ENCODE measurements at places on chromosomes 5 and 9. TPM values are rescaled to one million over a fixed set of nuclear protein-coding genes. Genes with fewer than 3 reads are reported as not detected.

The CHSY3 gene
- 4.0 TPM for total RNA-seq

The CDO1 gene
- total RNA-seq, result 0.98 TPM

The C9 gene
- total RNA-seq, result not detected

The DHX29 gene
- total RNA-seq, result 22.7 TPM

The TNFSF8 gene
- total RNA-seq, result not detected

The TTC16 gene
- total RNA-seq, result 0.16 TPM

The FAT2 gene
- not detected for total RNA-seq

The SPINK4 gene
- not detected for total RNA-seq

The SGTB gene
- 6.9 TPM for total RNA-seq

The SHB gene
- 31.8 TPM for total RNA-seq

The LCN15 gene
- total RNA-seq, result not detected

The OTP gene
- not detected for total RNA-seq

The LCN10 gene
- total RNA-seq, result 0.15 TPM

The MGAT4B gene
- total RNA-seq, result 130 TPM

The C8G gene
- not detected for total RNA-seq

The GEMIN5 gene
- 19.3 TPM for total RNA-seq

The MARCHF11 gene
- total RNA-seq, result not detected

The SPINK14 gene
- total RNA-seq, result not detected

The IRX4 gene
- total RNA-seq, result 0.53 TPM

The CCNJL gene
- total RNA-seq, result 18.9 TPM

The BRD9 gene
- total RNA-seq, result 66.9 TPM

The LCN2 gene
- total RNA-seq, result 4.4 TPM

The PCDHB15 gene
- total RNA-seq, result 2.7 TPM

The CYSRT1 gene
- 0.98 TPM for total RNA-seq

The PPP2R2B gene
- total RNA-seq, result 0.64 TPM

The PLPP7 gene
- 8.4 TPM for total RNA-seq

The SPINK7 gene
- total RNA-seq, result not detected

The KIF24 gene
- total RNA-seq, result 4.6 TPM

The SPATA31D4 gene
- total RNA-seq, result not detected

The SLC45A2 gene
- 0.49 TPM for total RNA-seq

The SOX30 gene
- total RNA-seq, result not detected

The ERCC8 gene
- total RNA-seq, result 7.9 TPM

The ACTBL2 gene
- 0.56 TPM for total RNA-seq

The PLEKHG4B gene
- 0.83 TPM for total RNA-seq

The AMBP gene
- not detected for total RNA-seq

The MYOT gene
- not detected for total RNA-seq

The DIPK1B gene
- total RNA-seq, result 12.7 TPM

The SPINK13 gene
- total RNA-seq, result not detected

The RGS7BP gene
- total RNA-seq, result not detected

The SLC4A9 gene
- not detected for total RNA-seq

The COL23A1 gene
- total RNA-seq, result not detected

The SLC34A1 gene
- 0.61 TPM for total RNA-seq

The FBXW11 gene
- 53.5 TPM for total RNA-seq

The SGCD gene
- 0.08 TPM for total RNA-seq

The LOX gene
- not detected for total RNA-seq

The ACOT12 gene
- total RNA-seq, result not detected

The DOCK8 gene
- total RNA-seq, result 1.9 TPM

The PRLR gene
- total RNA-seq, result 0.16 TPM

The MOCS2 gene
- total RNA-seq, result 40.6 TPM

The FAF2 gene
- total RNA-seq, result 48.2 TPM

The RNF180 gene
- 3.0 TPM for total RNA-seq

The TEX53 gene
- total RNA-seq, result not detected

The PCDHA7 gene
- total RNA-seq, result 4.4 TPM

The CCDC192 gene
- total RNA-seq, result 0.27 TPM

The FAM78A gene
- total RNA-seq, result 6.7 TPM

The GGTA1 gene
- total RNA-seq, result not detected

The SMIM33 gene
- not detected for total RNA-seq

The GLIPR2 gene
- 1.2 TPM for total RNA-seq

The PTPRD gene
- total RNA-seq, result 8.1 TPM
